ENCODE measurements at places on chromosomes 2 and 18. TPM values are rescaled to one million over a fixed set of nuclear protein-coding genes. Genes with fewer than 3 reads are reported as not detected.

- DNase-seq: no peak
These were observed 22.2 kb downstream of the PDIA6 start for GRCh38 chr2:10790228-10790973.

Gene SOWAHC
- total RNA-seq: 20.8 TPM

Gene RAD51AP2
- total RNA-seq: not detected

DNA sequence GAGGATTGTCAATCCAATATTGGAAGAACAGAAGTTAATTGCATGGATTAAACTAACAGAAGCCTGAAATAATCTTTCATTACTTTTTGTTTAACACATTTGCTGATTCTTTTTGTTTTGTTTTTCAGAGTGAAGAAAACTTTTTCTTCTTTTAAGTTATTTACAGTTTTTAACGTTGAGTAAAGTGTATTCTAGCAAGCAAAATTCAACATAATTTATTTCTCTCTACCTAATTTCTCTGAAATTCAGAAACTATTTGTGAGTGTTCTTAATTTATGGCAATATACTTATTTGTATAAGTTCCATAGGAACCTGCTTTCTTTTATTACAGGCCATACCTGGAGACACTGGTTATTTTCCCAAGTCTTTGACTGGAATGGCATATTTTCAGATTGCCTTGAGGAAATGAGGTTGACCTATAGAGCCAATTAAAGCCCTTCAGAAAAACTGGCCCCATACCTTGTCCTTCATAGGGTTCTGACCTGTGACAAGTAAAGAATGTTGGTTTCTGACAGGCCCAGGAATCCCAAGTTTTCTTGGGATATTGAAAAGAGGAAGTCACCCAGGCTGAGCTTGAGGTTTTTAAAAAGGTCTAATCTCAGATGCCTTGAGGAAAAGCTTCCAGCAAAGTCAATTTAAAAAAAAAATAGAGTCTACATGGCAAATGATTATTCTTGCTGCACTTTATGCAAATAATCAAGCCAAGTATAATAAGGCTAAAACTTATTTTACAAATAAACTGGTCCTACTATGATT is 26.8 kb upstream of the LIPG start:
- no peak for DNase-seq

GRCh38 chr18:9726936-9727335 is 18.8 kb downstream of the RAB31 start:
- no peak for DNase-seq

DNA sequence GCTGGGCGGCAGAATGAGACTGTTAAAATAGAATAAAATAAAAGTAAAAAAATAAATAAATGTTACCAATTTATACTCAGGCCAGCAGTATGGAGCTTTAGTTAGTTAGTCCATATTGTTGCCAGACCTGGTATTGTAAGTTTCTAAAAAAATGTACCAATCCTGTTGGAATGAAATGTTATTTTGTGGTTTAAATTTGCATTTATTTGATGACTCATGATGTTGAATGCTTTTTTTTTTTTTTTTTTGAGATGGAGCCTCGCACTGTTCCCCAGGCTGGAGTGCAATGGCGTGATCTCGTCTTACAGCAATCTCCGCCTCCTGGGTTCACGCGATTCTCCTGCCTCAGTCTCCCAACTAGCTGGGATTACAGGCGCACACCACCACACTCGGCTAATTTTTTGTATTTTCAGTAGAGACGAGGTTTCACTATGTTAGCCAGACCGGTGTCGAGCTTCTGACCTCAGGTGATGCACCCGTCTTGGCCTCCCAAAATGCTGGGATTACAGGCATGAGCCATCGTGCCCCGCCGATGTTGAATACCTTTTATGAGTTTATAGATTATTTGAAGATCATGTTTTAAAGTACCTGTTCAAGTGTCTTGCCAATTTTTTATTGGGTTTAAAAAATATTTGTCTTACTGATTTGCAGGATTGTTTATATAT is 5.7 kb upstream of the PTPRN start:
- no peak for DNase-seq

DNA sequence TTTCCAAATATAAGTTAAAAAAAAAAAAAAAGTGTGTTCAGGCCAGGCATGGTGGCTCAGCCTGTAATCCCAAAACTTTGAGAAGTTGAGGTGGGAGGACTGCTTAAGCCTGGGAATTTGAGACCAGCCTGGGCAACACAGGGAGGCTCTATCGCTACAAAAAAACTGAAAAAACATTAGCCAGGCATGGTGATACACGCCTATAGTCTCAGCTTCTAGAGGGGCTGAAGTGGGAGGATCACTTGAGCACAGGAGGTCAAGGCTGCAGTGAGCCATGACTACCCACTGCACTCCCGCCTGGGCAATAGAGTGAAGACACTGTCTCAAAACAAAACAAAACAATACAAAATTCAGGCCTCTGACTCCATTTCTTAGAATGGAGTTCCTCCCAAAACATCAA is 9.2 kb downstream of the USP37 start:
- DNase-seq: no peak

All from ascending aorta (tissue), 2 donors.